ENCODE measurements at places on chromosomes 5 and 9.

DNA sequence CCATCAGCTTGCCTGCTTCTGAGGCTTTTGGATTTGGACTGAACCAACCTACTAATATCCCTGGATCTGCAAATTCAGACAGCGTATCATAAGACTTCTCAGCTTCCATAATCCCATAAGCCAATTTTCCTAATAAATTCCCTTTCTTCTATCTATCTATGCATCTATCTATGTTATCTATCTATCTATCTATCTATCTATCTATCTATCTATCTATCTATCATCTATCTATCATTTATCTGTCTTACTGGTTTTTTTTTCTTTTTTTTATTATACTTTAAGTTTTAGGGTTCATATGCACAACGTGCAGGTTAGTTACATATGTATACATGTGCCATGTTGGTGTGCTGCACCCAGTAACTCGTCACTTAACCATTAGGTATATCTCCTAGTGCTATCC, 2045.4 kb upstream of the CDH6 start:
- H3K4me3 ChIP-seq, result no peak overlapping the region
- DNase-seq, result no peak
- no peaks in the 10 kb centered on the region for H3K4me1 ChIP-seq
- H3K36me3 ChIP-seq, result no peaks in the 10 kb centered on the region

DNA sequence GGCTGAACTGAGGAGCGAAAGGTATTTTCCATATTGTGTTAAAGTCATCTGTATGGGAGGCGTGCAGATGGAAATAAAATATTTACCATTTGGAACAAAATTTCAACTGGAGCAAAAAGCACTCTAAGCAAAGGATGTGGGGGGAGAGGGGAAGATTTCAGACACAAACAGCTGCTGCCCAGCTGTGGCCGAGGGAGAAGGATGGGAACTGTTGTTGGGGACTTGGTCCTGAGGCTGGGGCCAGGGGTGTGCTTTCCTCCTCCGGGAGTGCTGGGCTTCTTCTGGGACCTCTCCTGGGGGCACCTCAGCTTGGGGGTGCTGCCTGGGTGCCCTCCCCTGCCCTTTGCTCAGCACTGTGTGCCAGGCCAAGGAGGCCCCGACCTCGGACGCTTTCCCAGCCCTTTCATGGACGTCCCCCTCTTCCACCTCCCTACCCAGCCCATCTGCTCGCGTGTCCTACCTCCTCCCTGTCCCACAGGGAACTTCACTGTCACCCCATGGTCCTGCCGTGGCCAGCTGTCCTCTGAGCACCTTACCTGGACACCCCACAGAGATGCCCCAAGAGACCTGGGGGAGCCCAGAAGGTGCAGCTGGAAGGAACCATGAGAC, 101.9 kb upstream of the COL5A1 start:
- H3K36me3 ChIP-seq, result no peaks in the 10 kb centered on the region
- no peaks in the 10 kb centered on the region for H3K4me1 ChIP-seq
- H3K27ac ChIP-seq, result no peak overlapping the region
- no peak for DNase-seq
- H3K27me3 ChIP-seq, result no peaks in the 10 kb centered on the region
- H3K4me3 ChIP-seq, result no peak overlapping the region

DNA sequence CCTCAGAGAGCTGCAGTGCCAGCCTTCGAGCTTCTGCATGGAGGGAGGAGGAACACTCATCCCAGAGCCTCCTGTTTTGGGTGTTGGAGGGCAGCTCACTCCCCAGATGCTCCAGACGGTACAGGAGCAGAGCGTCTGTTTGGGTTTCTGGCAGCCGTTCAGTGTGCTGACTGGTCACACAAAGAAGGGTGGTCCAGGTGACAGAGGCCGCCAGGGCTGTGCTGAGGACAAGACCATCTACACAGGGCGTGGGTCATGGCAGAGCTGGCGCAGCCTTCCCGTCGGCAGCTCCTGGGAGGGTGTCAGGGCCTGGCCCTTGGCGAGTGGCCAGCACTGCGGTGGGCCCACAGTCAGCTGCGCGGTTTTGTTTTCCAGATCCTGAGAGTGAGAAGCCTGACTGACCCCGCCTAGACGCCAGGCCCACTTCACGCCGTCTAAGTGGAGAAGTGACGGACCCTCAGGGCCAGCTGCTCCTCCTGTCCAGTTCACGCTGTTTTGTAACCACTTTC, 131.4 kb upstream of the FAM120A start:
- H3K27ac ChIP-seq, result no peak overlapping the region
- peaks cover 5% of the 10 kb centered on the region for H3K27me3 ChIP-seq
- no peaks in the 10 kb centered on the region for H3K36me3 ChIP-seq

- H3K4me3 ChIP-seq, result no peak overlapping the region
- H3K27me3 ChIP-seq, result no peaks in the 10 kb centered on the region
- H3K27ac ChIP-seq, result no peak overlapping the region
- H3K4me1 ChIP-seq, result no peaks in the 10 kb centered on the region
- no peak for DNase-seq
Observed at GRCh38 chr5:104247260-104247659, 684.7 kb upstream of the NUDT12 start.

GRCh38 chr9:27671636-27672035, 98.4 kb upstream of the C9orf72 start:
- no peak for DNase-seq
- H3K4me3 ChIP-seq, result no peak overlapping the region
- no peak overlapping the region for H3K27ac ChIP-seq
- H3K36me3 ChIP-seq, result no peaks in the 10 kb centered on the region
- no peaks in the 10 kb centered on the region for H3K4me1 ChIP-seq

Data from CD8-positive, alpha-beta memory T cell (primary cell).